Left colon (tissue), 2 donors: ENCODE measurements at places on chromosomes 5 and 9. TPM values are rescaled to one million over a fixed set of nuclear protein-coding genes. Genes with fewer than 3 reads are reported as not detected.

Gene CCDC171
- total RNA-seq: 3.5 TPM

Gene TMEM174
- not detected for total RNA-seq

Gene IARS1
- total RNA-seq: 39.1 TPM

Gene F2R
- total RNA-seq: 5.3 TPM

Gene LCN9
- not detected for total RNA-seq
